A549 treated with AZD2906 at 1 μM for 4 hours (cell line): ENCODE measurements at places on chromosomes 1 and 21. TPM values are rescaled to one million over a fixed set of nuclear protein-coding genes. Genes with fewer than 3 reads are reported as not detected.

The TBX19 gene
- 0.54 to 0.73 TPM (median 0.66 TPM) in 5 replicates for total RNA-seq

The BSND gene
- not detected in 5 replicates for total RNA-seq

The PTGFR gene
- not detected in 5 replicates for total RNA-seq

The LCE1A gene
- total RNA-seq: not detected in 5 replicates

The GJA5 gene
- 0.02 to 0.07 TPM in 2 of 5 replicates, not detected in the others for total RNA-seq

The PLPPR5 gene
- 0.03 TPM in 1 of 5 replicates, not detected in the others for total RNA-seq

The RAB7B gene
- total RNA-seq: 0.91 to 1.6 TPM (median 1.1 TPM) in 5 replicates
